ENCODE measurements at places on chromosomes 16 and 17.

DNA sequence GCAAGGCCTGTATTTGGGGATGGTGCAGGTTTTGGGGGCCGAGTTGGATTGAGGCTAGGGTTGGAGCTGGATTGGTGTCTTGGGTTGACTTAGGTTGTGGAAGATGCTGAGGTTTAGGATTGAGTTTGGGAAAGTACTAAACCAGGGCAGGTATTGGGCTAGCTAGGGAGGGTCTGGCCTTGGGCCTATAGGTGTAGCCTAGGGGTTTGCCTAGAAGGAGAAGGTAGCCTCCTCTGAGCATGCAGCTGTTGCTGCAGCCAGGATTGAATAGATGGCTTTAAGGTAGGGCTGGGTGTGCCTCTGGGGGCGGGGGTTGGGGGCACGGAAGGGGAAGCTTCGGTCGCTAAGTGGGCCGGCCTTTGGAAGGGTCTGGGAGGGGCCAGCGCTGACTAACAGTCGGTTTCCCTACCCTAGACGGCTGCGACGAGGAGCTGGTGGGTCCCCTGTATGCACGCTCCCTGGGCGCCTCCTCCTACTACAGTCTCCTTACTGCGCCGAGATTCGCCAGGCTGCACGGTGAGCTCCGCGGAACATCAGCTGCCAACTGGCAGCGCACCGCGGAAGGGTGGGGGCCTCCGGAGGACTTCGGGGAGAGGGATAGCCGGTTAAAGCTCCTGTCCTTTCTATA is 1.2 kb downstream of the CNTNAP1 start:
- no peak for DNase-seq

DNA sequence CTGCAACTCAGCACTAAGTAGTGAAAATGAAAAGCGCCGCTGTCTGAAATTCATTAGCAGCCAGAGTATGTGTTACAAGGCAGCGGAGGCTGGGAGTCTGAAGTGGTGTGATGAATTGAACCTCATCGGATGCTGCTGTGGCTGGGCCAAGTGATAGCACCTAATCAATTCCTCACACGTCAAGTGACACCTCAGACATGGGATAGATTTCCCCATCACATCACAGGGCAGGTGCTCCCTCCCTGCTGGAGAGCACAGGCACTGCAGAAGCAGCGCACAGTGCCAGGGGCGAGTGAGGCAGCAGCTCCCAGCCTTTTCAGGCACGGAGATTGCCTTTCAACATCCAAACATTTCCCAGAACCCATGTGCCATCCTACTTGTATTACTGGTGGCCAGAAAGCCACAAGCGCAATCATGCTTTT is 32.2 kb downstream of the DRC3 start:
- DNase-seq = no peak

DNA sequence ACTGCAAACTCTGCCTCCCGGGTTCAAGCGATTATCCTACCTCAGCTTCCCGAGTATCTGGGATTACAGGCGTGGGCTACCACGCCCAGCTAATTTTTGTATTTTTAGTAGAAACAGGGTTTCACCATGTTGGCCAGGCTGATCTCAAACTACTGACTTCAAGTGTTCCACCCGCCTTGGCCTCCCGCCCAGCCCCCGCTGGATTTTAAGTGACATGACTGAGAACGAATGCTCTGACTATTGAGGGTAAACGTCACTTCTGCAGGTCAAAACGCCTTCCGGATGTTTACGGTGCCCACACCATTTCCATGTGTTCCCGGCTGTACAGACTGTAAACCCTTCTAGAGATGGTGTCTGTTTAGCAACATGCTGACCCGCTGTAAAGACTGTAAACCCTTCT is 22.8 kb downstream of the PITPNA start:
- DNase-seq = no peak

GRCh38 chr16:17386229-17386628 is 84.5 kb downstream of the XYLT1 start:
- no peak for DNase-seq

DNA sequence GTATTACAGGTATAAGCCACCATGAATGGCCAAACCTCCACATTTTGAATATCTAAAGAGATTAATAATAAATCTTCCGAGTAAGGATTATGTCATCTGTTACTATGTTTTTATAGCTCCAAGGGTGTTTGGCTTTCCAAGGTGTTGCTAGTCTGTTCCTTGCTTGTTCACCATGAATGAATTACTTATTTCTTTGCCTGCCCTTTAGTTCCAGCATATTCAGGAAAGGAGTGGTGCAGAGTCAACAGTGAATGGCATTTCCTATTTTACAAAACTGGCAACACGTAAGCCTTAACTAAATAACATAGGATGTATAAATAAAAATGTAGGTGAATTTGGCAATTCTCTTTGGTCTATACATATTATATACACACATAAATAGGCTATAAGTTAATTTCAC is 70.3 kb downstream of the MYO1D start:
- no peak for DNase-seq

GRCh38 chr16:7285520-7285919 is 47.1 kb upstream of the RBFOX1 start:
- no peak for DNase-seq

DNA sequence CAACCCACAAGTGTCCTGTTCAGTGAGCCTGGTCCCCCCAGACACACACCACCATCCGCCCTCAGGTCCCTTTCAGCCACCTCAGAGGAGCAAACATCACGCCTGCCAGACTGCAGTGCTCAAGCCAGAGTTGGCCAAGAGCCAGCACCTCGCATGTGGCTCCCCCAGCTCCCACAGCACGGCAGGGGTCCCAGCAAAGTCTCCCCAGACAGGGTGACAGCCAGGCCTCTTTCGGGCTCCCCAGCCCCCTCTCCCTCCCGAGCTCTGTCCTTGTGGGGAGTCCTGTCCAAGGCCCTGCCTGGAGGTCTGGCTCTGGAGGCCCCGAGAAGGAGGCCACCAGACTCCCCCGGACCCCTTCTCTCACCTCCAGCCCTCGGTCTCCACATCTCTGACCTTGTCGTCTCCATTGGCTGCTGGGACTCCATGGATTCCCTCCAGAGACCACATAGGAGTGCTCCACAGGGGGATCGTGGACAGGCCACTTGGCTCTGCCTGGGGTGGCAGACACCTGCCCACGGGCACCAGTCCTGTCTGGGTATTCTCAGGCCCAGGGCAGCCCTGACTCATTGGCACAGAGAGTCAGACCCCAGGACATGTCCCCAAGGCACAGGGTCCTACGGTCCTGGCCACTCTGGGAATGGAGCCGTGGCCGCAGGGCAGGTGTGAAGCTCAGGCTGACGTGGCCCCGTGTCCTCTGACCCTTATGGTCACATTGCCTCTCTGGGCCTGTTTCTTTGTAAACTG is 1.8 kb upstream of the MYADML2 start:
- DNase-seq = no peak

GRCh38 chr16:57128771-57129389 is 36.5 kb downstream of the CPNE2 start:
- no peak for DNase-seq

- no peak for DNase-seq
These were observed 13.8 kb downstream of the NDUFAF8 start for GRCh38 chr17:81252987-81253329.

GRCh38 chr17:7361906-7362305 is 7.0 kb downstream of the TMEM95 start:
- DNase-seq = no peak

DNA sequence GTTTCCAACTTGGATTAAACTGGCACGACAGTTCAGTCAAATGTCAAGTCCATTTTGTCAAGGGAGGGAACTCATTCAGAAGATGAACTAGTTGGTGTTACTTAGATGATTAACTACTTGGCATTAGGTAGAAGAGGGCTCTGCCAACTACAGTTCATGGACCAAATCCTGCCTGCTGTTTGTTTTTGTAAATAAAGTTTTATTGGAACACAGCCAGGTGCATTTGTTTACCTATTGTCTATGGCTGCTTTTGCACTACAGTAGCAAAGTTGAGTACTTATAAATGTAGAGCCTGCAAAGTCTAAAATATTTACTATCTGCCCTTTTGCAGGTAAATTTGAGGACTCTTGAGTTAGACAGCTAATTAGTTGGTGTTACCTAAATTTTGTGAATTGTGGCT is 410.0 kb downstream of the MAF start:
- DNase-seq = no peak

GRCh38 chr17:2108170-2108569 is 53.3 kb downstream of the HIC1 start:
- DNase-seq = no peak
